ENCODE measurements at places on chromosomes 2 and 18.

DNA sequence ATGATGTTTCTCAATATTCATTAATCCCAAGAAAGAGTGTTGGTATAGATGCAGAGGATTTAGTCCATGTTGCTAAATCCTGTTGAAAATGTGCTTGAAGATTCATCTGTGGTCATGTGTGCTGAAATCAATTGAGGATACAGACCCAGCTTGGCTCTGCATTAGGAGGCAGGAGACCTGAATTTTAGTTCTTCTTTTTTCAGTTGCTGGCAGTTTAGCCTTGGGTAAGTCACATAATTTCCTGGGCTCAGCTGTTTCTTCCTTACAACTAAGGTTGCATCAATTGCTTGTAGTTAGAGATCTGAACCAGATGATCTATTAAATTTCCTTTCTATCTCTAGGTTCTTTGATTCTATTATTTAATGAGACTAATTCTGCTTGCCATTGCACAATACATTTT, 54.4 kb downstream of the SETBP1 start:
- DNase-seq = no peak

DNA sequence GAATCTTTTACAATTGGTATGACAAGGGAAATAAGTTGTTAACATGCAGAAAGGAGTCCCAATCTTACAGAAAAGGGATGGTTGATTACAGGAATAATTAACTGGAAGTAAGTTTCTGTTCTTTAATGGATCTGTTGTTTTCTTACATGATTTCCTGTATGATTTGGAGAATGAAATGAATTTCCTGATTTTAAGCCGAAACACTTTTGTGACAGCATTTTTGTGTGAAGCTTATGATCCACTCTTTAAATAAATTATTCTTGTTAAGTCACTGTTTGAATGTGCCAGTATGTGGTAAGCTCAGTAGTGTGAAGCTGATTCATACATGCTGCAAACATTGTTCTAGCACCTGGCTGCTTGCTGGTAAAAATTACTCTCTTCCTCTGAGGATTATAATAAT, 516.2 kb downstream of the DCDC2C start:
- no peak for DNase-seq

GRCh38 chr2:234671716-234672115, 174.8 kb upstream of the ARL4C start:
- no peak for DNase-seq

DNA sequence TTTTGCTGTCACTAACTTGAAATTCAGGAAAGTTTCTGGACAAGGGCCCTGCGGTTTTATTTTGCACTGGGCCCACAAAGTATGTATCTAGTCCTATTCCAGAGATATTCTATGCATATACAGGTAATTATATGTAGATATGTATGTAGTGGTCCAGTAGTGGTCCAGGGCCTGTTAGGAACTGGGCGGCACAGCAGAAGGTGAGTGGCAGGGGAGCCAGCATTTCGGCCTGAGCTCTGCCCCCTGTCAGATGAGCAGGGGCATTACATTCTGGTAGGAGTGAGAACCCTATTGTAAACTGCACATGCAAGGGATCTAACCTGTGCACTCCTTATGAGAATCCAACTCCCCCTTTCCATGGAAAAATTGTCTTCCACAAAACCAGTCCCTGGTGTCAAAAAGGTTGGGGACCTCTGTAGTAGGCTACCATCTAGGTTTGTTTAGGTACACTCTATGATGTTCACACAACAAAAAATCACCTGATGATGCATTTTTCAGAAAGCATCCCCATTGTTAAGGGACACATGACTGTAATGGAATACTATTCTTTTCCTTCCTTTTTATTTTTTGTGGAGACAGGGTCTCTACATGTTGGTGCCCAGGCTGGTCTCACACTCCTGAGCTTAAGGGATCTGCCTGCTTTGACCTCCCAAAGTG, 2.8 kb upstream of the PPP4R3B start:
- DNase-seq = peak; percentile 31

- DNase-seq = no peak
Measured at GRCh38 chr2:240601061-240601830, 14.7 kb downstream of the CAPN10 start.

GRCh38 chr2:147425437-147426029, 419.3 kb upstream of the ACVR2A start:
- DNase-seq = no peak

- DNase-seq = no peak
Measured at GRCh38 chr2:191544461-191545062, 133.4 kb upstream of the NABP1 start.

Measured in fibroblast of pulmonary artery (primary cell).